Ureter (tissue), 1 donor: ENCODE measurements at places on chromosomes 2 and 18. TPM values are rescaled to one million over a fixed set of nuclear protein-coding genes. Genes with fewer than 3 reads are reported as not detected.

GRCh38 chr18:32175265-32175664 lies 14.6 kb upstream of the MEP1B start:
- DNase-seq = no peak

GRCh38 chr2:28370354-28370753 lies 22.3 kb upstream of the FOSL2 start:
- DNase-seq = no peak

The ABCB11 gene
- total RNA-seq = 0.18 TPM

DNA sequence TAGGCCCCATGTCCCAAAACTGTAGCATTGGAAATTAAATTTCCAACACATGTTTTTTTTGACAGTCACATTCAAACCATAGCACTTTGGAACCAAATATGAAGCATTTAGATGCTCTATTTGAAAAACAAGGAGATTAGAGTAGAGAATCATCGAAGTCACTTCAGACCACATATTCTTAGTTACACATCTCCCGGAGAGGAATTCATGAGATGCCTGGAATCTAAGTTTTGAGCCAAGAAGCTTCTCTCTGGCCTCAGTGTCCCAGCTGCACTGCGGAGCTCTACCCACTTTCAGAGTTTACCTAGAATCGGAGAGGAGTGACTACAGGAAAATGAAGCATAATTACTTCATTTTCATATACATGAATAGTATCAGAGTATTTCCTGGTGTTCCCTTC lies 385.9 kb downstream of the TNS1 start:
- DNase-seq = no peak

DNA sequence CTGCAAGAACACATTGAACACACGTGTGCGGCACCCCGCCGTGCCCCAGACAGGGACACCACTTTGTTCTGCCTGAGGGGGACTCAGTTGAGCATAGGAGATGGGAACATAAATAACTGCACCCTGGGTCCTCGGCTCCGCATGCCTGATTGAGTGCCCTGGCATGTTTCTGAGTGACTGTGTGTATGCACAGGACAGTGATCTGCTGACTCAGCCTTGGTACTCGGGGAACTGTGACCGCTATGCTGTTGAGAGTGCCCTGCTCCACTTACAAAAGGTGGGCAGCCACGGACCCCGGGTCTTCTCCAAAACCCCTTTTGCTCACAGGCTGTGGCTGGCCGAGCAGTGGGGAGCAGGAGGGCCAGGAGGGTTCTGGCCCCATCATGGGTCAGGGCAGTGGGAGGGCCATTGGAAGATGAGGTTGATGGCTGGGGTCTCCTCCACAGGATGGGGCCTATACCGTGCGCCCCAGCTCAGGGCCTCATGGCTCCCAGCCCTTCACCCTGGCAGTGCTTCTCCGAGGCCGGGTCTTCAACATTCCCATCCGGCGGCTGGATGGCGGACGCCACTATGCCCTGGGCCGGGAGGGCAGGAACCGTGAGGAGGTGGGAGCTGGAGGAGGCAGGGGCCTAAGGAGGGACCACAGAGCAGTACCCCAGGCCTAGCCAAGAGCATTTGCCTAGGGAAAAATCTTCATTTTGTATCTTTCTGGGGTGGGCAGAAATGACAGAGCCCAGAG lies 16.9 kb downstream of the SH2D6 start:
- DNase-seq = no peak

- DNase-seq = no peak
Observed at GRCh38 chr18:56458770-56459712, 179.4 kb downstream of the TXNL1 start.

The MAPRE3 gene
- total RNA-seq = 29.4 TPM

The SLC4A3 gene
- 12.2 TPM for total RNA-seq

- no peak for DNase-seq
Observed at GRCh38 chr2:19043893-19044292, 314.5 kb downstream of the OSR1 start.

GRCh38 chr18:53101536-53102105 lies 761.6 kb downstream of the DCC start:
- no peak for DNase-seq

The POTEE gene
- total RNA-seq = 0.29 TPM

DNA sequence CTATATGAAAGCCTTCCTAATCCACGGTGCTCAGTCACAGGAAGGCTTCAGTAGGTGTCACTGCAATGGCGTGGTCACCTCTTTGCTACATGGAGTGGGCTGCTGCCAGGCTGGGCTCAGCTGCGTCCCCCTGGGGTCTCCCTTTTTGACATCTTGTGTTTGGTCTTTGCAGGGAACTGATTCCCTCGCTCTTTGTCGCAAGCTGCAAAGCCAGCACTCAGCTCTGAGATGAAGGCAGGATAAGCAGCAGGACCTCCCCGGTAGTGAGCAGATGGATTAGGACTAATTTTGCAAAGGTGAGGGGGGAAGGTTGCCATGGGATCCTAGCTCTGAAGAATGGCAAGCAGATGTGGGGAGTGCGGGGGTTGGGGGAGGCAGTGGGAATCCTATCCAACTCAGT lies 173.9 kb upstream of the ARL4C start:
- no peak for DNase-seq

- DNase-seq = no peak
Observed at GRCh38 chr2:151060287-151060686, 201.4 kb downstream of the RBM43 start.

DNA sequence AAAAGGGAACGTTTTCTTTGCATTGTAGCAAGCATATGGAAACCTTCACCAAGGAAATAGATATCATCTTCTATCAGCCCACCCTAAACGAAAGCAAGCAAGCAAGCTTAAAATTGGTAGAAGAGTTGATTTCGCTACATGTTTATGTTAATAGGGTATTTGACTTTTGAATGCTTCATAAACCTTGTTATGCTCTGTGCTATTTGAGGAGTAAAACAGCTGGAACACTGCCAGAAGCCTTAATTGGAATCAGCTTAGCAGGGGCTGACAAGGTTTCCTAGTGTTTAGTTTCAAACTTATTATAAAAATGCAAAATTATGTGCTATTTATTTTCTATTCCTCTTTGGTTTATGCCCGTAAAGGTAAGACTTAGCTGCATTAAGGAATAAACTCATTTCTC lies 70.6 kb upstream of the LINC00305 start:
- DNase-seq = no peak

The TMEM37 gene
- 2.2 TPM for total RNA-seq

DNA sequence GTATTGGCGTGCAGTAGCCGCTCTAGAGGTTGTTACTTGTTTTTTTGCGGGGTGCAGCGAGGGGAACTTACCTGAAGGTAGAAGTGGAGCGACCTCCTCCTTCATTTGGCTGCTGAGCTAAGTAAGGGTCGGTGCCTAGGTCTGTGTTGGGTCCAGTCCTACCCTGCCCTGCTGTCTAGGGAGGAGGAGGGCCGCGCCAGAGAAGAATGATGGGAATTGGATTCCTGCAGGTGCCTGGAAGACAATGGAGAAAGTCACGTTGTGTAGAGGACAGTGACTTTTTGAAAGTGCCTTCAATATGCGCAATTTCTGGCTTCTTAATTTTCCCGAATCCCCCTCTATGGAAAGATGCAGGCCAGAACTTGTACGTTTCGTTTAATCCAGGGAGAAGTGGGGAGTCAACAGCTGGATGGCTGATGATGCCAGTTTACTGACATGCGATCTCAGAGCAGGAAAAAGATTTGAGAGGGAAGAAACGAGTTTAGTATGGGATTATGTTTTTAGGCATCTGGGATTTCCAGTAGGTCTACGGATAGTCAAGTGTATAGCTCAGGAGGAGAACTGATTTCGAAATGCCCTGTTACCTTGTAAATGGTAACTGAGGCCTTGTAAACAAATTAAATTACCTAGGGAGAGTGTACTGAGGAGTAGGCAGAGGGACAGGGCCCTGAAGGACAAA lies 653 bp downstream of the MRPS9 start:
- DNase-seq = no peak

The CIB4 gene
- total RNA-seq = not detected
